Uterine smooth muscle cell (primary cell): ENCODE measurements at places on chromosomes 6 and 20. TPM values are rescaled to one million over a fixed set of nuclear protein-coding genes. Genes with fewer than 3 reads are reported as not detected.

Gene TGM3
- not detected in 2 replicates for total RNA-seq

Gene ZC3H12D
- 0.11 and 0.37 TPM in 2 replicates for total RNA-seq

Gene TOX2
- 1.6 and 1.9 TPM in 2 replicates for total RNA-seq

Gene CTAGE9
- not detected in 2 replicates for total RNA-seq

Gene HLA-DPB1
- total RNA-seq, result 6.8 and 21.1 TPM in 2 replicates
